ENCODE measurements at places on chromosomes 4 and X. TPM values are rescaled to one million over a fixed set of nuclear protein-coding genes. Genes with fewer than 3 reads are reported as not detected.

Gene SPARCL1
- under 0.01 TPM for total RNA-seq

Gene SLC9B1
- 0.83 TPM for total RNA-seq

Gene CEP44
- 20.7 TPM for total RNA-seq

Gene RASL11B
- 0.28 TPM for total RNA-seq

Gene EXOC1L
- total RNA-seq = not detected

Gene GRK4
- 4.1 TPM for total RNA-seq

Gene DMRTC1
- not detected for total RNA-seq

Gene FGF13
- 2.2 TPM for total RNA-seq

Gene TBC1D8B
- 11.1 TPM for total RNA-seq

Gene APOO
- total RNA-seq = 5.4 TPM

Gene PLS3
- 249 TPM for total RNA-seq

Gene ADH4
- not detected for total RNA-seq

Gene GLOD5
- total RNA-seq = not detected
